NCI-H1417 treated with DMSO at 0.1 percent for 48 hours (cell line): ENCODE measurements at places on chromosomes 1 and 21.

DNA sequence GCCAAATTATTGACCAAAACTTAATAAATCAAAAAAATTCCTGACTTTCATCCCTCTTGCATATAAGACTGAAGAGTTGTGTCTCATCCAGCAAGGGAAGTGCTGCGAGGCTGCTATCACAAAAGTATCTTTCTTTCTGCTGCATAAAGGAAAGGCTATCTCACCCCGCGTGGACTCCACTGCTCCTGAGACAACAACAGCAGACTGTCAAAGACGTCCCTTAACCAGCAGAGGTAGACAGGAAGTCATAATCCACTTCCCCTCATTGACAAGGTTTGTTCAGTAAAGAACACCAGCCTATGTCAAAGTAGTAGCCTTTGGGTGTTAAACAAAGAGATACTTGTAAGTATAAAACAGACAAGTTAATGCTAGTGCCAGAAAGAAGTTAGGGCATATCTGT is 29.4 kb downstream of the VPS26C start:
- DNase-seq = no peak

- DNase-seq = no peak
Observed at GRCh38 chr1:32867151-32867550, 3.6 kb downstream of the FNDC5 start.

- DNase-seq = no peak
Observed at GRCh38 chr1:229623225-229623624, 2.7 kb downstream of the TAF5L start.

- no peak for DNase-seq
Observed at GRCh38 chr21:45598666-45599065, 44.9 kb upstream of the PCBP3 start.

- DNase-seq = no peak
Observed at GRCh38 chr1:31955917-31956736, 18.0 kb upstream of the PTP4A2 start.

GRCh38 chr1:42753070-42753469 is 13.0 kb upstream of the CLDN19 start:
- DNase-seq = no peak

DNA sequence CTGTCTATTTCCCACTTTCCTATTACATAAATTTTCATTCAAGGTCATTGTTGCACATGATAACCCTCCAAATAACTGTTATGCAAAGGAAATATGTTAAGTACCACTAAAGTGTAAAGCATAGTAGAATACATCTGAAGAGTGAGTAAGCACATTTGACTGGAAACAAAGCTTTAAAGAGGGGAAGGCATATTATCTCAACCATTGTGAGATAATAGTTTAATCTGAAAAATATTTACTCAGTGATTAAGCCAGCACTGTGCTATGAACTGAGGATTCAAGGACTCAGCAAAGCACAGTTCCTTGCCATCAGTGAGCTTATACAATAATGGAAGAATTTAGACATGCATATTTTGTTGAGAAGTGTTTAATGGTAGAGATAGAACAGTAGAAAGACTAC is 127.4 kb downstream of the HMCN1 start:
- peak; percentile 21 for DNase-seq

- DNase-seq = no peak
Observed at GRCh38 chr1:20430355-20431175, 55.4 kb downstream of the CAMK2N1 start.

- DNase-seq = no peak
Observed at GRCh38 chr1:67921725-67922489, 88.6 kb upstream of the GNG12 start.

DNA sequence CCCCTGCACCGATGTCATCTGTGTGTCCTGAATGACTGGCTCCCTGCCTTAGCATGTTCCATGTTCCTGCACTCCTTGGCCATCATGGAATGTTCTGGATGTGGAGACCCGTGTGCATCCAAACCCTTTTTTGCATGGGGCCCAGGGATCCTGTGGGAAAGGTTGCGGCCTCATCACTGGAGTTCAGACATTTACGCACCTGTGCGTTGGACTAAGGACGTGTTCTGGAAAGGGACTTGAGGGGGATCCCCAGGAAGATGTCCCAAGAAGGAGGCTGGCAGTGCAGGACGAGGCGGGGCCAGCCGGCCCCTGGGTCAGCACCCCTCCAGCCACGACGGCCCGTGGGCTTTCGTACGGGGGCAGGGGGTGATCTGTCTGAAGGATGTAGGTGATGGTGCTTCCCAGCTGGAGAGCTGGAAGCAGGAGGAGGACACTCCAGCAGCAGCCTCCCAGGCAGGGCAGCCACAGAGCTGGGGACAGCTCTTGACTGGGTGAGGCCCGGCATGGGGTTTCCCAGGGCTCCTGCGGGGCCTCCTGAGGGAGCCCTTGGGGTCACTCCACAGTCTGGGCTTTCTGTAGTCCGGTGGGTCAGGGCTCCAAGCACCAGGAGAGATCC is 67.2 kb downstream of the SCCPDH start:
- DNase-seq = no peak

- DNase-seq = no peak
Observed at GRCh38 chr1:241579434-241579833, 47.3 kb downstream of the KMO start.

- no peak for DNase-seq
Observed at GRCh38 chr1:208145167-208145566, 99.0 kb downstream of the PLXNA2 start.

GRCh38 chr1:54488065-54488750 is 59.8 kb upstream of the ACOT11 start:
- peak; percentile 58 for DNase-seq

- DNase-seq = no peak
Observed at GRCh38 chr1:61496501-61496900, 228.4 kb downstream of the TM2D1 start.

DNA sequence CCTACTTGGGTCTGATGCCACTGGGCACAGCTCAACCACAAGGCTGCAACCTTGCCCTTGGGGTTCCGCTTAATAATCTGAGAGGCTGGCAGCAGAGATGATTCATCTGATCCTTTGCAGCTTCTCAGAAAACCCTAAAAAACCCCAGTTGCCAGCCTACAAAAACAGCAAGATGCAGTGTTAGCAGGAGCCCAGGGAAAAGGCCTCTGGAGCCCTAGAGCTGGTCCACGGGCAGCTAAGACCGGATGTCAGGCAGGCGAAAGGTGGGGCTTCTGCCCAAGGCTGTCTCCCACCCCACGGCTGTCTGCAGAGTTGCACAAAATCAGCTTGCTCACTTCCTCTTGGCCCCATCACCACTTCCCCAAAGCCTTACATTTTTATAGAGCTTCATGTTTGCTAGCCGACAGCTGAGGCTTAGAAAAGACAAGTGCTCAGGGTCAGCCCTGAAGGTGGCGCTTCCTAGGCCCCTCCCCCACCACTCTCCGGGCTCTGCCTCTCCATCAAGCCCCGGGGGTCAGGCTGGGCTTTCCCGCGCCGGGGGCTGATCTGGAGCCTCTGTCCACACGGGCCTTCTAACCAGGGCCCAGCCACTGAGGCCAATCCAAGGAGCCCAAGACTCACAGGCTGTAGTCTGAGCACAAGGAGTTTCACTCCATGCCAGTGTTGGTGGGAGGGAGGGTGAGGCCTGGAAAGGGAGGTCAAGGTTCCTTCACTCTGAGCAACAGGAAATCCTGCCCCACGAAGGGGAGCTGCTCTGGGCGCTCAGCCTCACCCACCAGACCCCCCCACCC is 4.2 kb upstream of the ADORA3 start:
- DNase-seq = no peak

GRCh38 chr1:2632561-2633361 is at the start of gene MMEL1:
Gene MMEL1, minus strand, starts transcription at chr1:2633016. Its CDS starts 3,532 bp downstream, at chr1:2629484.
- no peak for DNase-seq

DNA sequence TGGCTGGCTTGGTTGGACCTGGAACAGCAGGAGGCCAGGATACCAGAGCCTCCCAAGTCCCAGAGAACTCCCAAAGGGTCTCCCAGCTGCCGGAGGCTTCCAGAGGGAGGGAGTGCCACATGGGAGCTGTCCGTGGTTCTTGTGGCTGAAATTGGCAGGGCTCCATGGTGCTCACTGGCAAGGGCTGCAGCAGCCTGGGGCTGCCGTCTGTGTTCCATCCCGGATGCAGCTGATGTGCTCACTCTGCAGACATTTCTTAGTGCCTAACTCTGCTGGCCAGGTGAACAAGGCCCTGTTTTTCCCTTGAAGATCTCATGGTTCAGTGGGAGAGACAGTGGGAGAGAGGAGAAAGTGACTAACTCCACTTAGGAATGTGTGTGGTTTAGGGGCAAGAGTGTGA is 261.1 kb downstream of the CAMTA1 start:
- no peak for DNase-seq

DNA sequence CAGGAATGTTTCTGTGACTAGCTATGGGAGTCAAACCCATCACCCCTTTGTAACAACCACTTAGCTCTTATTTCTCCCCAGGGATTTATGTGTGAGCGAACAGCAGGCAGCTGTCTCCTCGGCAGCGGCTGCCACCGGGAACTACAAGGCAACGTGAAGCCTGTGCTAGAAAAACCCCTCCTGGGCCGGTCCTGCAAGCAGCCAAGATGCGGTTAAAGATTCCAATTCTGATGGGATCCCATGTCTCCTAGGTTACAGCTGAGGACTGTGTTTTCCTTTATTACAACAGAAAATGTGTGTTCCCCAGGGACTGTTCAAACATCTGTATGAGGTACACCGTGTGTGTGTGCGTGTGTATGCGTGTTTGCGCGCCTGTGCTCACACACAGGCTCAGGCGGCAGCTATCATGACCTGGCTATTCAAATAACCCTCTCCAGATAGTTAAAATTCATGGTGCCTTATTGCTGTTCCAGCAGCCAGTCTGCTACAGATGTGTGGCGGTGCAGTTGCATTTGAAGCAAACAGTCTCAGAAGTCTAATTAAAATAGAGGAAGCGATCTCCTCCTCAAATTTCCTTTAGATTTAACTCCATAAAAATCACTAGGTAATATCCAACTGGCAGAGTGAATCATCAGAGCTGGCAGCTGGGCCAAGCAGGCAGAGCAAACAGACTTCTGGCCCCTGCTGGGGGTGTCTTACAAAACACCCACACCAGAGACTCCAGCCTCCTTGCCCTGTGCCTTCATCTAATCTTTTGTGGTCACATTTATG is 68.0 kb downstream of the LMX1A start:
- DNase-seq = peak; percentile 49

DNA sequence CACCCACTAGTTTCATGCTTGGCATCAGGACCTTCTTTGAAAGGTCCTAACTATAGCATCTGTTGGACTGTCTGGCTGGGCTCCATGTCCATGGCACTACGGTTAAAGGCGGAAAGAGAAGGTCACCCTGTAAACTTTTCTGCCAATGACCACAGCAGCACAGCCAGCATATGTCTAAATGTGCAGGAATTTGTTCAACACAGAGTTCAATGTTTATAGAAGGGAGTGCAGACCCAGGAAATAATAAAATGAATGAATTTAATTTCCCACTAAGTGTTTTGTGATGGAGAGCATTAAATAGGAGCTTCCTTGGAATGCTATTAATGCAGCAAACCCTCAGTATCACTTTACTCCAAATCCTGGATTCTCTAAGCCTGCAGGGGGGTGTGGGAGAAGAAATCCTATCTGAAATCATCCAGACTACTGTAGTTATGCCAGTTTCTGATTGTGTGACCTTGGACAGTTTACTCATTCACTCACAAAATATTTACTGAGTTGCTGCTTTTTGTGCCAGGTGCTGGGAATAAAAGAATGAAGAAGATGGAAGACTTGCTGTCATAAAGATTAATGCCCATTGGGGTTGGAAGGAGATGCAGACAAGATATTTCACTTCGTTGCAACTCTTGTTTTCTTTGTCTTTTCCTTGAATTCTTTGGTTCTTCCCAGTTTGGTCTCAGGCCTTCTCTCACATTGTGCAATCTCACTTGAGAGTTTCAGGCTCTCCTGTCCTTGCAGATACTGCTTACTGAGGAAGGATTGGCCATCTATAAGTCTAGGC is 195.0 kb downstream of the ROR1 start:
- DNase-seq = no peak

DNA sequence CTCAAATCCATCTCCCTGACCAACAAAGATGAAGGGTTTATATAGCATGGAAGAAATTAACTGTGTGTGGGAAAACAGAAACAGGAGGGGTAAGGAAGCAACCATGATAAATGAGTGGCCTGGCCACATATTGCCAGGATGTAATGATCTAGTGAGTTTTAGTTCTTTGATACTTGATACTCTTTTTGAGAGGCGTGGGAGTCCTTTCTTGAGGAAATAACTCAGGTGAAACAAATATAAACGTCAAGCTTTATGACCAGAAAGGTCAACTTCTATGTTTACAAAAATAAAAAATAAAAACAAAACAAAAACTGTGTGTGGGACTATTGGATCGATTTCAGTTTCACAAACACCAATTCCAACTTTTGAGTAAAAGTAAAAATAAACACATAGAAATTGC is 860.8 kb upstream of the B3GALT2 start:
- no peak for DNase-seq

DNA sequence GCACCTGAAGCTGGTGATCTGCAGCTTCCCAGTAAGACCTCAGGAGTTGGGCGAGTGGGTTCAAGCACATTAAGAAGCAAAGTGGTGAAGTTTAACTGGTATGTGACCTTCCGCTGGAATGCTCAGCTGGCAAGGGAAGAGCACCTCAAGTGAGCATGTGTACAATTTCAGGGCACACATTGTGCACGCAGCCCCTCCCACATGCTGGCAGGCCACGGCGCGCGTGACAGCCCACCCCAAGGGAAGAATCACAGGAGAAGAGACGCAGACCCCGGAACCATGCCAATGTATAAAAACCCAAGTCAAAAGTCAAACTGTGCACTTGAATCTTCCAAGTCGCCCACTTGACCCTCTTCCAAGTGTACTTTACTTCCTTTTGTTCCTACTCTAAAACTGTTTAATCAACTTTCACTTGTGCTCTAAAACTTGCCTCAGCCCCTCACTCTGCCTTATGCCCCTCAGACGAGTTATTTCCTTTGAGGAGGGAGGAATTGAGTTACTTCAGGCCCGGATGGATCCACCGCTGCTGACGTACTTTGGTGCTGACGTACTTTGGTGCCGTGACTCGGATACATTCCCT is 20.0 kb downstream of the LRRC3 start:
- no peak for DNase-seq

GRCh38 chr1:107871687-107872395 is 93.1 kb downstream of the VAV3 start:
- no peak for DNase-seq

- DNase-seq = no peak
Observed at GRCh38 chr1:86913399-86913895, 479 bp downstream of the SELENOF start.
